ENCODE measurements at places on chromosomes 13 and 19.

DNA sequence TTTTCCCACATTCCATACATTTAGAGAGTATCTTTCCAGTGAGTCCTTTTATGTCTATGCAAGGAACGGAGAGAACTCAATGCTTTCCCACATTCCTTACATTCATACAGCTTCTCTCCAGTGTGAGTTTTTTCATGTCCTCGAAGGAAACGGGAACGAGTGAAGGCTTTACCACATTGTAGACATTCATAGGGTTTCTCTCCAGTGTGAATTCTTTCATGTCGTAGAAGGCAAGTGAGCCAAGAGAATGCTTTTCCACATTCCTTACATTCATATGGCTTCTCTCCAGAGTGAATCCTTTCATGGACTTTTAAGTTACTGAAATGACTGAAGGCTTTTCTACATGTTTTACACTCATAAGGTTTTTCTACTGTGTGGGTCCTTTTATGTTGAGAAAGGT is 17.1 kb downstream of the ZNF823 start:
- no peak for DNase-seq

DNA sequence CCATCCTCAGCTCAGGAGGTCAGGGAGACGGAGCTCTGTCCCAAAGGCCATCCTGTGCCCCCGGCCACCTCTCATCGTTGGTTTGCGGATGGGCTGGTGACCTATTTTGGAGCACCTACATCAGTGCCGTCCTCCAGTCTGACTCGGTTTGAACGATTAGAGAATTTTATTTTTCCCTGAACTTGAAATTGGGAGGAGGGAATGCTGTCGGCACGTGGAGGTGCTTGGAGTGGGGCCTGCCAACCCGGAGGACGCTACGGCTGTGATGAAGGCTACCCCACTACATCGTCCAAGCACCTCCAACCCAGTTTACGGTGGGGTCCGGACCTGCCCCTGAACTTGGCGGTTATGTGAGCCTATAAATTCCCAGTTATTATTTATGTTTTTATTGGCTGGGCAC is 3.0 kb upstream of the ZNF554 start:
- no peak for DNase-seq

- DNase-seq = no peak
Measured at GRCh38 chr13:113211774-113212173, 2.4 kb downstream of the CUL4A start.

GRCh38 chr19:43337737-43338136 is 15.7 kb upstream of the CD177 start:
- DNase-seq = no peak

DNA sequence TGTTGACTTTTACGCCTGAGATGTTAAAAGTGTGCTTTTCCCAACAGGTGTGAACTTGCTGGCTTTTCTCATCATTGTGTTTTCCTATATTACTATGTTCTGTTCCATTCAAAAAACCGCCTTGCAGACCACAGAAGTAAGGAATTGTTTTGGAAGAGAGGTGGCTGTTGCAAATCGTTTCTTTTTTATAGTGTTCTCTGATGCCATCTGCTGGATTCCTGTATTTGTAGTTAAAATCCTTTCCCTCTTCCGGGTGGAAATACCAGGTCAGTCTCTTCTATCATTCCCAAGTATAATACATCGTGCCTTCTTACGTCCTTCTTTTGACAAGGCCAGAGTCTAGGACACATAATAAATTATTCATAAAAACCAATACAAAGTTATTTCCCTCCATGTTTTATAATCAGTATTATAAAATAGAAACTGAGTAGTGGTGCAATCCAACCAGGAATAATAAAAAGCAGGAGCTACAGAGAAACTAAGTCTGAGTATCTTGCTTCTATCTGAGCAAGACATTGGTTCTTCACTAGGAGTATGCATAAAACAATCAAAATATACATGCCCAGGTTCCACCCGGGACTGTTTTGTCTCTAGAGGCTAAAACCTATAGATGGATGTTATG is 57.9 kb downstream of the RXFP2 start:
- DNase-seq = no peak

GRCh38 chr13:51999921-52000320 is 11.3 kb downstream of the ATP7B start:
- DNase-seq = no peak

DNA sequence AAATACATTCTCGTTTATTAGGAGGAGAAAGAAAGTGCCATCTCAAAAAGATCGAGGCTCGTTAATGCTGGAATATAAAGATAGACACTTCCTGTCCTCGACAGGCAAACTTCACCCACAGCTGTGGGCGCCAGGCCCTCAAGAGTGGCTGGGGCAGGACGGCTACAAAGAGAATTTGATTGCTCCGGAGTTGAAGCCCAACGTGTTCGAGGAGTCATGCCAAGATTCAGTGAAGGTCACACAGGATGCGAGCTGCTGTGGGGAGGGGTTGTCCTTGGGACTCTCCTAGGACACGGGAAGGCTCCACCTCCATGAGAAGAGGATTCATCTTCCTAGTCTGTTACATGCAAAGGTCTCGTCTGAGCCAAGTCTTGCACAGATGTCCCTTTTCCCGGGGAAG is 16.3 kb upstream of the PTPRS start:
- DNase-seq = no peak

DNA sequence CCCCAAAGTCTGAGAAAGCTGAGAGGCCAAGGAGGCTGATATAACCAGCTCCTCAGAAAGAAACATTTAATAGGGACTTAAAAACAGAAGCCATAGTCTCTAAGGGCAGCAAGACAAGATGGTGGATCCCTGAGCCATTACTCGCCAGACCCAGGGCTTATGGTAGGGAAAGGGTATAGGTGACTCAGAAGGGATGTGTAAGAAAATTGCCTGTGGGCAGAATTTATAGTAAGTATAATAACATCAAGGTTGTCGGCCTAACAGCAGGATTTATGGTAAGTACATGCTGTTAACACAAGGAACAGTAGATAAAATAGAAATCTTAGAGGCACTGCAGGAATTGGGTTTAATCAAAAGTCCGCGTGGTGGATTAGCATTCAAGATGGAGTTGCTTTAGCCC is 14.7 kb downstream of the KBTBD6 start:
- no peak for DNase-seq

DNA sequence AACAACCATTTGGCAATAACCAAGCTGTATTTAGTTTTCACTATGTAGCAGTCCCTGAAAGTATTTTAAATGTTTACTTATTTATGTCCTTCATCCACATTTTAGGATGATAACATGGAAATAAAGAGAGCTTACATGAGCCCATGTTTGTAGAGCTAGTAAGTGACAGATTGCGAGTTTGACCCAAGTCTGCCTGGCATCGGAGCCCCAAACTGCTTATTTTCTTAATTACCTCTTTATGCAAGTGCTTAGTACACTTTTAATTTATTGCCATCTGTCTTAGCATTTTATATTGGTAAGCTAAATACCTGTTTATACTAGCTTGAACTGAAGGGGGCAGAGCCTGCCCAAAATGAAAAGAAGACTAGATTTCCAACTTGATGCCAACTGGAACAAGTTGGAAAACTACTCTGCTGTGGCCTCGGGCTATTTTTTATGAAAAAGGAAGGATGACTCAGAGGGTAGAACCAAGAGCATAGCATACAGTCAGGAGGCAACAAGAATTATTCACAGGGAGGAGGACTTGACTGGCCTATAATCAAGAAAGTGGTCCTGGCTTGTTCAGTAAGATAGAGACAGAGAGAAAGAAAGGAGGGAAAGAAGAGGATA is 150.2 kb downstream of the NDFIP2 start:
- no peak for DNase-seq

- no peak for DNase-seq
Measured at GRCh38 chr19:12779162-12779993, 4.0 kb upstream of the HOOK2 start.

- DNase-seq = no peak
Measured at GRCh38 chr13:19181621-19182485, at the start of gene TUBA3C. Gene TUBA3C (minus strand): TSS chr13:19181824. CDS start chr13:19181747, 77 bp downstream.

GRCh38 chr19:10380313-10381102 is at the start of gene TYK2:
Gene TYK2 (minus strand): TSS chr19:10380572. CDS start chr19:10378406, 2,166 bp downstream.
- DNase-seq = peak; percentile 98

DNA sequence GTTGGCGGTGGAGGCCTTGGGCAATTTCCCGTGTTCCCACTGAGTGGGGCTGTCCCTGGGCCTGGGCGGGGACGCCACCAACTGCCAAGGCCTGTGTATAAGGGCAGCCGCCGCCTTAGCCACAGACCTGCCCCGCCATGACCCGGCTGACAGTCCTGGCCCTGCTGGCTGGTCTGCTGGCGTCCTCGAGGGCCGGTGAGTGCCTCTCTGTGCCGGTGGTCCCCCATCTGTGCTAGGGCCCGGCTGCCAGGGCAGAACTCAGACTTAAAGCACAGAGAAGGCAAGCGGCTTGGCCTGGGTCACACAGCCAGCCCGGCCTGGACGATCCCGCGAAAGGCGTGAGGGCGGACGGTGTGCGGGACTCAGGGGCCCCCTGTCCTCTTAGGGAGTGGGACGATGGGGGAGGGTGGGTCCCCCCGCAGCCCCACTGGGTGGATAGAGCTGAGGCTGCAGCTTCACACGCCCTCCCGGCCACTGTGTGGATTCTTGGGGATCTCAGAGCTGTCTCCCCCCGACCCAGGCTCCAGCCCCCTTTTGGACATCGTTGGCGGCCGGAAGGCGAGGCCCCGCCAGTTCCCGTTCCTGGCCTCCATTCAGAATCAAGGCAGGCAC is at the start of gene AZU1:
Gene AZU1 (plus strand): TSS at position 128 of the 612 bp plus-strand sequence. CDS start 10 bp downstream, at position 138.
- no peak for DNase-seq
